Forelimb muscle (tissue), 1 donor: ENCODE measurements at places on chromosomes 11 and 22. TPM values are rescaled to one million over a fixed set of nuclear protein-coding genes. Genes with fewer than 3 reads are reported as not detected.
A peak's percentile ranks its signal among the peaks of the same experiment; 100 is the strongest.

The UVRAG gene
- 8.1 TPM for polyA plus RNA-seq

The LIF gene
- 0.76 TPM for polyA plus RNA-seq

The NXPE2 gene
- polyA plus RNA-seq, result 0.16 TPM

The NRXN2 gene
- 24.5 TPM for polyA plus RNA-seq

The USP2 gene
- polyA plus RNA-seq, result 62.9 TPM

The XKR3 gene
- not detected for polyA plus RNA-seq

The DEFB131B gene
- not detected for polyA plus RNA-seq

The OOSP3 gene
- not detected for polyA plus RNA-seq

The TP53I11 gene
- polyA plus RNA-seq, result 40.4 TPM

The KRTAP5-7 gene
- not detected for polyA plus RNA-seq

The APOBEC3H gene
- not detected for polyA plus RNA-seq

The OR51Q1 gene
- not detected for polyA plus RNA-seq

GRCh38 chr11:376531-377173, 7.4 kb downstream of the B4GALNT4 start:
- DNase-seq, result no peak

- DNase-seq, result no peak
These were observed 47.0 kb downstream of the RTL6 start for GRCh38 chr22:44451016-44451415.

DNA sequence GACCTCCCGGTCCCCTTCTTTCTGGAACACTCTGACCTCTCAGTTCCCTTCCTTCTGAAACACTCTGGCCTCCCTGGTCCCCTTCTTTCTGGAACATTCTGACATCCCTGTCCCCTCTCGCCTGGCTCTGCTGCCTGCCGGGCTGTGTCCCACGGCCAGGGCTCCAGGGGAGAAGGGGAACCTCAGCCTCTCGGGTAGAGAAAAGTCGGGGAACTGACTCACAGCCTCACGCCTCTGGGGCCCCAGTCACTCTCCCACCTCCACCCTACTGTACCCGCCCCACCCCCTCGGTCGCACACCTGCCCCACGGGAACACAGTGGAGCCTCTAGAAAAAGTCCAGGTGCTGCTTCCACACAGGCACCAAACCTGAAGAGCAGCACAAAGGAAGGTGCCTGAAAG, 93.3 kb downstream of the BRD1 start:
- DNase-seq, result no peak

- no peak for DNase-seq
These were observed 32.1 kb upstream of the ABCC8 start for GRCh38 chr11:17508791-17509190.

DNA sequence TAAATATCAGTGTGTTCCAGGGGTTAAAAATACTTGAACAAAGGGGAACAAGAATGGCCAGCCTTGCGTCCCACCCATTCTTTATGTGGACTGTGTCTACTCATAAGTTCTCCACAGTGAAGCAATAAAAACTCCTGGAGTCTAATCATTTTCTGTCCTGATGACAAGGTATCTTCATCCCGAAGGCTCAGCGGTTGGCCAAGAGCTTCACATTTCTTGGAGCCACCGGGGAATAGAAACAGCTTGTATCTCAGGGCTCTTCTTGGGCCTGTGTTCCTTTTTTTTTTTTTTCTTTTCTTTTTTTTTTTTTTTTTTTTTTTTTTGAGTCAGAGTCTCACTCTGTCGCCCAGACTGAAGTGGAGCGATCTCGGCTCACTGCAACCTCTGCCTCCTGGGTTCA, 36.8 kb upstream of the ADORA2A start:
- DNase-seq, result peak; percentile 44

DNA sequence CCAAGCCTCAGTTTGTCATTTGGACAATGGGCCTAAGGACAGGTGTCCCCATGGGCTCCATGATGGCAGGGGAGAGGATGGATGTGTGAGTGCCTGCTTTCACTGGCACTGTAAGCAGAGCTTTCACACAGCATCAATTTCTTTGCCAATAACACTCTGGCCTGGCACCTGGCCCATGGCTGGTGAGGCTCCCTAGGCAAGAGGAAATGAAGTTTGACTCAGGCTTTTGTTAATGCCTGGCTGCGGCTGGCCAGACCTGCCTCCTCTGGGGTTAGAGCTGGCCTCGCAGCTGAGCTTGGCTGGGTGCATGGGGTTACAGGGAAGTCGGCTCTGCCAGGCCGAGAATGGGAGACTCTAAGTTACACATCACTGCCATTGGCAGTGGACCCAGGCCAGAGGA, 30.0 kb upstream of the SEZ6L start:
- no peak for DNase-seq

- no peak for DNase-seq
These were observed 22.1 kb upstream of the XKR3 start for GRCh38 chr22:16847271-16847670.

- no peak for DNase-seq
These were observed 38.8 kb downstream of the DKK3 start for GRCh38 chr11:11969380-11970215.

- no peak for DNase-seq
These were observed 38.5 kb downstream of the OSBP2 start for GRCh38 chr22:30733181-30733631.

- DNase-seq, result no peak
These were observed 29.9 kb upstream of the BSX start for GRCh38 chr11:123011510-123011909.

- DNase-seq, result no peak
These were observed 4.8 kb upstream of the PIM3 start for GRCh38 chr22:49955581-49956417.

DNA sequence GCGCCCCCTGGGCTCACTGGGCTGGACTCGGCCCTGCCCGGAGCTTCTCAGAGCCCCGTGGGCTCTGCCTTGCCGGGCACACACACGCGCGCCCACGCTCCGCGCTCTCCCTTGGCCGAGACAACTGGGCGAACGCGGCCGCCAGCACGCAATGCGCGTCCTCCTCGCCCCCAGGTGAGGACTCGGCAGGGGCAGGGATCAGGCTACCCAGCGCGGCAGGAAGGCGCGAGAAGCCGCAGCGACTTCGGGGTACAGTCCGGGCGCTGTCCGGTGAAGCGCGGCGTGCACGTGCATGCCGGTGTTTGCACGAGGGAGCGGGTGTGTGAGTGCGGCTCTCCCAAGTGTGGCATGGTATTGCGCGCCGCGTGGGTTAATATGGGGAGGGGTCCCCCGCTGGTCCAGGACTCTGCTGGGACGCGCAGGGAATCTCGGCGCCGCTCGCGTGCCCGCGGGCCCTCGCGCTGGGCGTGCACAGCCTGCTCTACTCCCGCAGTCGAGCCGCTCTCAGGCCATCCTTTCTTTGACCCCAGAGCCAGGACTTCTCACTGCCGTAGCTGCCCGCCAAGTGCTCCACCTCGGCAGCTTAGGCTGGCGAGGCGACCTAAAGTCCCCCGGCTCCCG, 5.4 kb downstream of the WNT7B start:
- no peak for DNase-seq

GRCh38 chr11:35654711-35655110, 7.9 kb upstream of the TRIM44 start:
- no peak for DNase-seq

- no peak for DNase-seq
These were observed 24.9 kb upstream of the SHISAL1 start for GRCh38 chr22:44337678-44338004.

GRCh38 chr11:23370580-23371275, 510.5 kb upstream of the CCDC179 start:
- DNase-seq, result no peak

DNA sequence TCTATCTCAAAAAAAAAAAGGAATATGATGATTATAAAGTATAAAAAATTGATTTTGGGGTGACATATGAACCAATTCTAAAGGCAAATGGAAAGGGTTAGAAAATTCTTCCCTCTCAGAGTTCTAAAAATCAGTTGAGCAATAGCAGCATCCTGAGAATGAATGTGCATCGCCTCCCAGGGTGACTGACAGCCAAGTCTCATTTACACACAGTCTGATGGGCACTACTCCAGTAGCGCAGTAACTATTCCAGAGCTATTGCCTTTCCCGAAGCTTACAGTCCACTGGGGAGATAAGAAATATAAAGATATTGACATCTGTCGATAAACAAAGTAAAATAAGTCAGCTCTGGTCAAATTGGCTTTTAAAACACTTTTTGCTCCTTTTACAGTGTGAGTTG, 32.3 kb upstream of the SORL1 start:
- no peak for DNase-seq

- DNase-seq, result no peak
These were observed 88.4 kb upstream of the TEAD1 start for GRCh38 chr11:12585861-12586260.

GRCh38 chr11:61626580-61627380, 45.9 kb upstream of the SYT7 start:
- no peak for DNase-seq

DNA sequence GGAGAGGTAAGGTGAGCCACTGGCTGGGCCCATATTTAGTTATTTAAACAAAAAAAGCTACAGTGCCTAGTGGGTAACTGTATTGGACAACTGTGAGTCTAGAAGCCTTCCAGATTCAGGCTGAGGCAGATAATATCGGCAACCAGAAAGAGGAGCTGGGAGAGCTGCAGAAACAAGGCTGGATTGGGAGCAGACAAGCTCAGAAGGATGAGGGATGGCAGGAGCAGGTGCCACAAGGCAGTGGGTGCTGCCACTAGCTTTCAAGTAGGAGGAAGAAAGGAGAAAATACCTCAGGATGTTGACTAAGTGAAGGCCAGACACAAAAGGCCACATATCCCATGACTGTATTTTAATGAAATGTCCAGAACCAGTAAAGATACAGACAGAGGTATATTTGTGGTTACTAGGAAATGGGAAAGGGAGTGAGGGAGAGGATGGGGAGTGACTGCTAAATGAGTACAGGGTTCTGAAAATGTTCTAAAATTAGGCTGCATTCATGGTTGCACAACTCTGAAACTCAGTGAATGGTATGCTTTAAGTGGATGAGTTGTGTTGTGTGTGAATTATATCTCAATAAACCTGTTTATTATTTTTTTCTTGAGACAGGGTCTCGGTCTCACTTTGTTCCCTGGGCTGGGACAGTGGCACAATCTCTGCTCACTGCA, 11.8 kb upstream of the RAPSN start:
- DNase-seq, result no peak

- DNase-seq, result no peak
These were observed 98.4 kb downstream of the VPREB1 start for GRCh38 chr22:22342697-22343580.

DNA sequence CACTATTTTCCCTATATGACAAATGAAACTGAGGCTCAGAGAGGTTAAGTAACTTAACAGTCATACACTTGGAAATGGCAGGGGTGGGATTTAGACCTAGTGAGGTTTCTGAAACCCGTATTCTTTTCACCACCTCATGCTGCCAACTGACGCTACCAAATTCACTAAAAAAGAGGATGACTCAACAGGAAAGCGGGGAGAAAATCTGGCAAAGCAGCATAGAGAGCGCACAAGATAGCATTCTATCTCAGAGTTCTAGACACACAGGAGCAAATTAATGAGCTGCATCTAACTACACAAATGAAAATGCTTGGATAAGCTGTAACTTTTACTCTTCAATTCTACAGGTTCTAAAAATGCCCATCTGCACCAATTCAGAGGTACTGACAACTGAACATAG, 136.4 kb downstream of the RBFOX2 start:
- DNase-seq, result no peak

GRCh38 chr11:22807855-22808570, 21.6 kb downstream of the SVIP start:
- DNase-seq, result no peak
